ENCODE measurements at places on chromosomes 7 and 10.

DNA sequence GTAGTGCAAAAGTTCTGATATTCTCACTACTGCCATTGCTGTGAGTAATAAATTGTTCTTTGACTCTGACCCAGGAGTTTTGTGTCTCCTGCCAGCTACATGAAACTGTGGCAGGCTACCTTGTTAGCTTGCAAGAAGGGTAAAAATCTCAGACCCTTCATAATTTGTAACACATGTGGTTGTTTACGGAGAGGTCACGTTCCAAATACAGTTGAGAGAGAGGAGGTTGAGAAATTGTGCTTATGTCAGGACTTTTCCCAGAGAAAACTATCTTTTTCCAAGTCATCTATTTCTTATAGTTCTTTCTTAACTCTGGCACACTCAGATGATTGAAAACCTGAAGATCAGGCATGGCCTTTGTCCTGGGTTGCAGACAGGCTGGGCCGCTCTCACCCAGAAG is 114.4 kb upstream of the SVIL start:
- no peak for DNase-seq

DNA sequence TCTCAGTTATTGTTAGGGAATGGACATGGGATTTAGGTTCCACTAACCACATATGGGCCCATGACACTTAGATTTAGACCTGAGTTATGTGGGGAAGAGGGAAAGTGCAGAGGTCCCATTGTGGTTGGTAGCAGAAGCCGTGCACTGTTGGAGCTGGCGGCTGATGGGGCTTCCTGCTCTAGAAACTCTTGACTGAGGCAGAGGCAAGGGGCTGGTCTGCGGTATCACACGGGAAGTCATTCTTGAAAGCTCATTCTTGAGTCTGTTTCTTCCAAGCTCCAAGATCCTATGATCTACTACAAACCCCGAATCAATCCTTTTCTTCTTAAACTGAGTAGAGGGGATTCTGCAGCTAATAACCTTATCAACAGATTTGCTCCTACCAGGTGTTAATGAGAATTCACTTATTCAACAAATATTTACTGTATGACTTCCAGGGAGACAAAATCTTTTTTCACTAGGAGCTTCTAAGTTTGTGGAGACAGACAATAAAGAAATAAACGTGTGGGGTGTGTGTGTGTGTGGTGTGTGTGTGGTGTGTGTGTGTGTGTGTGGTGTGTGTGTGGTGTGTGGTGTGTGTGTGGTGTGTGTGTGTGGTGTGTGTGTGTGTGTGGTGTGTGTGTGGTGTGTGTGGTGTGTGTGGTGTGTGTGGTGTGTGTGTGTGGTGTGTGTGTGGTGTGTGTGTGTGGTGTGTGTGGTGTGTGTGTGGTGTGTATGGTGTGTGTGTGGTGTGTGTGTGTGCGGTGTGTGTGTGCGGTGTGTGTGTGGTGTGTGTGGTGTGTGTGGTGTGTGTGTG is 57.1 kb downstream of the AOC1 start:
- no peak for DNase-seq

- DNase-seq = no peak
These were observed 602.7 kb downstream of the ETV1 start for GRCh38 chr7:13386741-13387140.

DNA sequence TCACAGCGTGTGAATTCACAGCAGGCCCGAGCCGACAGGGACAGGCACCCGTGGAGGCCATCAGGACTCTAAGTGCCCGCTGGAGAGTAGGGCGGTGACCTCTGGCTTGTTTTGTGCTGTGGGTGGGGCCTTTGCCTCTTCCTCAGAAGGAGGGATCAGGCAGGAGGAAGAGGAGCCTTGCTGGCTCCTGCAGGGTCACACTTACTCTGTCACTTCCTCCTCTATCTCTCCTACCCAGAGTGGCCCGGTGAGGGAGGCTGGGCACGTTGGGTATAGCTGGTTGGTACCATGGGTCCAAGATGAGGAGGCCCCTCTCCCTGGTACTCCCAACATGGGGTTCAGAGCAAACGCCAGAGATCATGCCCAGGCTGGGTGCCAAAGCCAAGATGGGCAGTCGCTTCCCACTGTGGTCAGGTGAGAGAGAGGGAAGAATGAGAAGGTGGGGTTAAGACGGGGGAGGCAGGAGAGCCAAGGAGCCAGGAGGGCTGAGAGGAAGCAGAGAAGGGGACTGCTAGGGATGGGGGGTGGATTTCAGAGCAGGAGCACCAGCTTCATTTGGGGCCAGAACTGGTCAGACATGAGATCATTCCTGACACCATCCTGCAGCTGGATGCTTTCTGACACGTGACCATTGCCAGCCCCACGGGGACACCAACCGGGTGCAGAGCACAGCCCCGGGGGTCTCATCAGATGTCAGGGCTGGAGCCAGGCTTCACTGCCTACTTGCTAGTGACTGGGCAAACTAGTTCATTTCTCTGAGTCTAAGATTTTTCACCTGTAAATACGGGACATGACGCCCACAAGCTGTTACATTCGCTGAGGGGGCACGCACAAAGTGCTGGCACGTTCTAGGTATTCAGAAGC is 54.8 kb upstream of the CACUL1 start:
- DNase-seq = no peak

- DNase-seq = no peak
These were observed 74.3 kb upstream of the PDCD4 start for GRCh38 chr10:110797416-110797815.

GRCh38 chr7:98868450-98868849 is 1.4 kb downstream of the TMEM130 start:
- no peak for DNase-seq

GRCh38 chr7:74400420-74401136 is 53.1 kb upstream of the GTF2IRD1 start:
- DNase-seq = no peak

GRCh38 chr10:129330211-129330610 is 136.8 kb upstream of the MGMT start:
- no peak for DNase-seq

GRCh38 chr7:155721056-155721455 is 76.6 kb downstream of the RBM33 start:
- no peak for DNase-seq

GRCh38 chr7:130943981-130944380 is 210.0 kb upstream of the KLF14 start:
- DNase-seq = no peak

DNA sequence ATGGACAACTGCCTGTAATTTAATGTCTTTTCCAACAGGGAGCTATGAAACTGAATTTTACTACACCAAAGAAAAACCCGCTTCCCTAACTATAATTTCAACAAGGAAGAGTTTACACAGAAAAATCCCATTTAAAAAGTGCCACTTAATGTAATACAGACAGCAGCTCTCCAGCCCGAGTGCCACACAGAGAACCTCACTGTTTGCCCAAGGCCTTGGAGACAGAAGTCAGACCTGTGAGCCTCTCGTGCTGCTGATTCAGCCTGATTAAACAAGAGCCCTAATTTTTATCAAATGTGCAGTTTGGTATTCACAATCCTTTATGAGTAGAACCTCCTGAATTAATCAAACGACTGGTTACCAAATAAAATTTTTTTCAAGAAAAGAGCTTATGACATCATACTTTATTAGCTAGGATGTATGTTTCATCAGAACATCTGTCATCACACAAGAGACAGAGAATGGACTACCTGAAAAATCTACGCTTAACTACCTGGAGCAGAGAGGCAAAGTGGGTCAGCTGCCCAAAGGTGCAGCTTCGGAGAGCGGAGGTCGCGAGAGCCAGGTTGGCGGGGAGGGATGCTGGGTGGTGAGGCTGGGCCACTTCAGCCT is 543.6 kb downstream of the SDK1 start:
- no peak for DNase-seq

DNA sequence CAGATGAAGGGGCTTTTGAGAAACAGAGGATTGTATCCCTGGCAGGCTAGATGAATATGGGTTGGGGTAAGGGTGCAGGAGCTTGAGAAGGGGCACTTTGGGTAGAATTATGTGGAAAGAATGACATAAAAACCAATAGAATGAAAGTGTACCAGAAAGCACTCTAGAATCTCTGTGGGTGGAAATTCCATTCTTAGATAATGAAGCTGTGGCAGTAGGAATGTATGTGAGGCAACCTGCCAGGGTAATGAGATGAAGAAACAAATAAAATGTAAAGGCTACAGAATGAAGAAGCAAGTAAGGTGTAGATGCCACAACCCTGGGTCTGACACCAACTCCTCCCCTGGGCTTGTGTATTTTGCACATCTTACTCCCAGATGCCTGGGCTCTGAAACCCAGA is 16.8 kb downstream of the NOBOX start:
- no peak for DNase-seq

- no peak for DNase-seq
These were observed 278.6 kb downstream of the ARHGAP12 start for GRCh38 chr10:31650010-31650409.

GRCh38 chr10:128926711-128927110 is 540.3 kb upstream of the MGMT start:
- DNase-seq = no peak

- DNase-seq = no peak
These were observed 502.8 kb downstream of the GLRX3 start for GRCh38 chr10:130638991-130639390.

GRCh38 chr7:3984456-3984855 is 683.4 kb downstream of the SDK1 start:
- no peak for DNase-seq

DNA sequence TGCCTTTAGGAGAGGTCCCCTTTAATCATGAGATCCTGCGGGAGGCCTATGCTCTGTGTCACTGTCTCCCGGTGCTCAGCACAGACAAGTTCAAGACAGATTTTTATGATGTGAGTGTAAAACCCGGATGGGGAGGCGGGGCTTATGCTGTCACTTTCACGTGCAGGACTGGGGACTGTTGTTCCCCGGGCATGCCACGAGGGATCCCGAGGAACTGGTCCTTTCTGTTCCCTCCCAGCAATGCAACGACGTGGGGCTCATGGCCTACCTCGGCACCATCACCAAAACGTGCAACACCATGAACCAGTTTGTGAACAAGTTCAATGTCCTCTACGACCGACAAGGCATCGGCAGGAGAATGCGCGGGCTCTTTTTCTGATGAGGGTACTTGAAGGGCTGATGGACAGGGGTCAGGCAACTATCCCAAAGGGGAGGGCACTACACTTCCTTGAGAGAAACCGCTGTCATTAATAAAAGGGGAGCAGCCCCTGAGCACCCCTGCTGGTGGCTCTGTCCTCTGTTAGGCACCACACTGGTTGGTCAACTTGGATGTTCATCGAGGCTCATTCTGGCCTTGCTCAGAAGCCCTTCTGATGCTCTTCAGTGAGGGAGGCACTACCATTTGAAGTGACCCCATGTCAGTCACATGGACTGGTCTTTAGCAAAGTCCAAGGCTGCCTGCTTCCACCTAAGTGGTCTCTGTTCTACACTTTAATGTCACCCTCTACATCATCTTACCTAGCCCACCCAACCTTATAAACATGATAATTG is 2.8 kb downstream of the COPS6 start:
- no peak for DNase-seq

DNA sequence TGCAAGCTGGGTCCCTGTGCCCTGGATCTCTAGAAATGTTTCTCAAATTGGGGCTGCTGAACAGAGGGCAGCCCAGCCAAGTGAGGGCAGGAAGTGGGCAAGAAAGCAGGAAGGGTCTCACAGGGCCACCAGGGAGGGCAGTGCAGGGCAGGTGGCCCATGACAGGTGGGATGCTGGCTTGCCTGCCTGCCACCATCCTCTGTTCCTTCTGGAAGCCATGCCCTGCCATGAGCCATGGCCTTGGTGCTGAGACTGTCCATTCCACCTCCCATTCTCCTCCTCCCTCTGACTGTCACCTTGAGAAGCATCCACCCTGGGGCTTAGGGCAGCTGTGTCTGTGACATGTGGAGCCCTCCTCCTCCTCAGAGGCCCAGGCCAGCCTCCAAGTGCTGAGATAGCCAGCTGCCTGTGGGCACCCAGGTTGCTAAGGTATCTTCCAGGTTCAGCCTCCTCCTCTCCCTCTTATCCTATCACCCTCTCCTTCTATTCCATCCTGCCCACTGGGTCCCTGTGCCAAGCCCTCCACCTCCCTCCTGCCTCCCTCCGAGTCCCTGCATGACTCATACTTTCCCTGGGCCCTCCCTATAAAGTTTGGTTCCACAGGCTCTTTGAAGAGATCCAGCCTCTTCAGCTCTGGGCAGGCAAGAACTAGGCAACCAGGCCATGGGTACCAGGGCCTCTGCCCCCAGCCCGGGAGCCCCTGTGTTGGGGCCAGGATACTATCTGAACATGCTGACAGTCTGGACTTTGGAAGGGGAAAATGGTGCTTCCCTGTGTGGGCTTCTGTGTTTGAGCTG is 1.3 kb downstream of the VSIR start:
- no peak for DNase-seq

DNA sequence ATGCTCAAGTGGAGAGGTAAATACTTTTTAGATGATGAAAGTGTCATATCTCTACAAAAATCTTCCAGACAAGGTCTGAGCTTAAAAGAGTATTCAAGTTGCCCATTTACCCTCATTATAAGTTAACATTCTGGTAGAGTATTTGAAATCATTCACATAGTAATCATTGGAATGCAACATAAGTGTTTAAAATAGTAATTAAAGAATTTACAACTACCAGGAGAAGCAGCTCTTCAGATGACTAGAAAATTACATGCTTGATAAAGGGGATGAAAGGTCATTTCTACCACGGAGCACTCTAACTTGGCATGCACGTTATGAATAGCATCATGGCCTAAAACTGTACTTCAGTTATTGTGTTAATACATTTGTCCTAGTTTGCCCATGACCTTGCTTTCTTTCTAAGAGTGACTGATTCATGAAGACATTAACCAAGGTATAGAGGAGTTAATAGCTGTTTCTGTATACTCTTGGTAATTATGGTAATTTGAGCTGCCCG is 120.0 kb downstream of the SEMA3E start:
- DNase-seq = no peak

DNA sequence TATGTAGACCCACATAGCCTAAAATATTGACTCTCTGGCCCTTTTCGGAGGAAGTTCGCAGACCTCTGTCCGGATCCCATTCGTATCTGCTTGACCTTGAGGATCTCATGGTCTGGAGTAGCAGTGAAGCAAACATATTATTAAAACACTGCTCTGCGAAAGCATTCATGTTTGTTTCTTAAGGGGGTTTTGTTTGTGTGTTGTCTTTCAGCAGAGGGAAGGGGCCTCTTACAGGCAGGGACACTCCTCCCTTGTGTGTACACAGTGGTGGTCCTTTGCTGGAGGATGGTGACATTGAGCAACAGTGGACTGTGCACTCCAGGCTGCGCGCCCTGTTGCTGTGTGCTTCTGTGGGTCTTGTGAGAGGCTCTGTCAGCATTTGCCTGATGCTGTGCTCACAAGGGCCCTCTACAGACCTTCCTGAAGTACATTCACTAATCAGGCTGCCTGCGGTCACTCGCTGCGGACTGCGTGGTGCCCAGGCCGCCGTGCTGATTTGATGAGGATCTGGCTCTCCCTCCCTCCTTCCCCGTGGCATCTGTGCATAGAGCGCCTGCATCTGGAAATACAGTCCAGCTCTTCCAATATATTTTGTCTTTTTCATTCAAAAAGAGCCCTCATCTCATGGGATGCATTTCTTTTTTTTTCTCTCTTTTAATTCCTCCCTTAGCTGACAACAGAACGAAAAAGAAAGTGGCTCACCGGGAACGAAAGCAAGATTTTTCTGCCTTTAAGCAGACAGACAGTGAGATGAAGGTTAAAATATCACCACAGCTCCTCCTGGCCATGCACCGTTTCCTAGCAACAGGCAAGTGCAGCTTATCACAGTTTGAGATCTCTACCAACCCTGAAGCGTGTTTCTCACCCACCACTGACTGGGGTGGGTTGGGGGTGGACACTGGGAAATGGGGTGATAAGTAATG is 135.8 kb downstream of the CNNM2 start:
- peak; percentile 55 for DNase-seq

GRCh38 chr7:128117691-128118090 is 86.5 kb upstream of the LRRC4 start:
- no peak for DNase-seq

All from GM12878 (cell line).